ENCODE measurements at places on chromosomes 6 and 20.

DNA sequence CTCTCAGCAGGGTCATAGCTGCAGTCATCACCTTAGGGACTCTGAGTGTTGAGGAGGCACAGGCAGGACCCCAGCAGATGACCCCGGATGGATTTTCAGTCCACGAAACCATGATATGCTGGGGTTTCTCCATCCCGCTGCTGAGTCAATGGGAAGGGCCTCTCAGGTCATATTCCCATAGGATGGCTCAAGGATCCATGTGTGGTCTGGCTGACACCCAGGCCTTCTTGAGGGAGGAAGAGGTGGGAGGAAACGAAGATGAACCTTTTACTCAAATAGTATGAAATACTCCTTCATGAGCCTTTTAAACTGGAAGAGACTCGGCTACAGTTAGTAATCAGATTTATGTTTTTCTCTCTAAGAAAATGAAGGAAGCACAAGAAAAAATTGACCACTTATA, 10.3 kb upstream of the RALY start:
- DNase-seq, result no peak

DNA sequence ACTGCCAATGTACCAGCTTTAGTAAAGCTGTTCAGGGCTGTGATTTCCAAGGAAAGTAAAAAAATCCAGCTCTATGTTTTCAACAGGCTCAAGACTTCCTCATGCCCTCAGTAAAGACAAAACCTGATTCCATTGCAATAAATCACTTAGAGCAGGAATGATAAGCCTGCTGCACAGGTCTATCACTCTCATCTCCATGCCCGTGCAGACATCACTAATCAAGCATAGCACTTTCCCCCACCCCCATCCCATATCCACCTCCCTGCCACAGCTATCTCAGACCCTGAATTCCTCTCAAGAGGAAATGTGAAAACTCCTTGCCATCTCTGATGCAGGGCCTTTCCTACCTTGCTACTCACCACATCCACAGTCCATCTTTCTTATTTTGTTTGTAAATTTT, 554.9 kb downstream of the MAFB start:
- DNase-seq, result no peak

- no peak for DNase-seq
Measured at GRCh38 chr6:32129297-32130088, 595 bp downstream of the FKBPL start.

DNA sequence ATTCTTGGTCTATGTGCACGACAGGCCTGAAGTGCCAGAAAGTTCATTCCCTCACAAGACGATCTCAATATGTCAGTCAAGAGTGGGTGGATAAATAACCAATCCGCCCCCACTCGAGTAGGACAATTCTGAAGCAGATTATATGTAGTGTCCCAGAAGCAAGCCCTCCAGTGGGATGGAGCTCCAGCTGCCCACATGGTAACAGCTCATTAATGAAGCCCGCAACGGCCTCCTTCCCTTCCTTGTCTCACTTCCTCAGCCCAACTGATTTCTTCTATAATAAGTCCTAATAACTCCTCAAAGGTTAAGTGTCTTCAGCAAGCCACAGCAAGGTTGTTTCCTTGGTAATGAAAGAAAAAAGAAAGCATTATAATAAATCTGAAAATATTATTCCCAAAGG, 82.1 kb upstream of the F13A1 start:
- DNase-seq, result no peak

GRCh38 chr6:2812695-2813094, 29.0 kb downstream of the SERPINB1 start:
- no peak for DNase-seq

DNA sequence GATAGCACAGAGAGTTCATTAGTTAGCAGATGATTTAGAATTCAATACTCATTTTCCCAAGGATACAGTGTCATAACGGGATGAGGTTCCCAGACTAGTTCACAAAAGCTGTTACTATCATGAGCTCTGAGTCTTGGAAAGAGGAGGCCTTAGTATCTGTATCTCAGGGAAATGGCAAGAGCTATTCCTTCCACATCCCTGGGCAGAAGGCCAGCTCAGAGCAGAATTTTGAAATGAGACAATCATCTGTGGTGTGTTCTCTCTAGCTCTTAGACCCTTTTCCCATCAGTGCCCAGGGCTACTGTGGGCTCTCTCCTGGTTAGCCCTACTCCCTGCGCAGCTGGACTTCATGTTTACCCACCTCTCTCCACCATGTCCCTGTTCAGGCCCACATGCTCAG, 64.5 kb downstream of the JAG1 start:
- no peak for DNase-seq

DNA sequence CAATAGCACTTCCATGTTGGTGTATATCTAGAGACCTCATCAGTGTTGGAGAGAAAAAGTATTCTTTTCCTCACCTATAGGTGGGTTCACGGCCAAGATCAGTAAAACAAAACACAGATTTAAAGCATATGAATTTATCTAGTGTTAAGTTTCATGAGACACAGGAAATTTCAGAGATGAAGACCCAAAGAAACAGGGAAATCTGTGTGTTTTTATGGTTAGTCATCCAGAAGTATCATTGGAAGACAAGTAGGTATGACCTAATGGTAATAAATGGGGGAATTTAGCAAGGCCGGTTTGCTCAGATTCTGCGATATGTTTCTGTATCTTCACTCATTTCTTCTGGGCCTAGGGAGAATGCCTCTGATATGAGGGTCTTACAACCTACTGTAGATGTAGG, 419.6 kb upstream of the MARCKS start:
- no peak for DNase-seq

DNA sequence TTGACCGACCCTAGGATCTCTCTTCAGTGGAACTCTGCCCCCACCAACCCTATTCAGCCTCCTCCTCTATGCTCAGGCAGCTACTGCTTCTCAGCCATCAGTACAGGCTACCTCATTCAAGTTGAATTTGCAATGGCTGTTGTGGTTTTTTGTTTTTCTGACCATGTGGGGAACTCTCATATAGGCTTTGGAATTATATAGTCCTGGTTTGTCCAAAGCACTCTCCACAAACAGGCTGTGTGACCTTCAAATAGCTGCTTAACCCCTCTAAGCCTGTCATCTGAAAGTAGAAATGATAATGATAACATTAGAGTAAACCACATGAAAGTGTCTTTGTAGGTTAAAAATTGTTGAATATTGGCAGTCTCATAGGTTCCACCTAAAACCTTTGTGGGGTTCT, 80.3 kb downstream of the UNC5CL start:
- DNase-seq, result no peak

- no peak for DNase-seq
Measured at GRCh38 chr6:170018422-170018935, 267.1 kb downstream of the ERMARD start.

DNA sequence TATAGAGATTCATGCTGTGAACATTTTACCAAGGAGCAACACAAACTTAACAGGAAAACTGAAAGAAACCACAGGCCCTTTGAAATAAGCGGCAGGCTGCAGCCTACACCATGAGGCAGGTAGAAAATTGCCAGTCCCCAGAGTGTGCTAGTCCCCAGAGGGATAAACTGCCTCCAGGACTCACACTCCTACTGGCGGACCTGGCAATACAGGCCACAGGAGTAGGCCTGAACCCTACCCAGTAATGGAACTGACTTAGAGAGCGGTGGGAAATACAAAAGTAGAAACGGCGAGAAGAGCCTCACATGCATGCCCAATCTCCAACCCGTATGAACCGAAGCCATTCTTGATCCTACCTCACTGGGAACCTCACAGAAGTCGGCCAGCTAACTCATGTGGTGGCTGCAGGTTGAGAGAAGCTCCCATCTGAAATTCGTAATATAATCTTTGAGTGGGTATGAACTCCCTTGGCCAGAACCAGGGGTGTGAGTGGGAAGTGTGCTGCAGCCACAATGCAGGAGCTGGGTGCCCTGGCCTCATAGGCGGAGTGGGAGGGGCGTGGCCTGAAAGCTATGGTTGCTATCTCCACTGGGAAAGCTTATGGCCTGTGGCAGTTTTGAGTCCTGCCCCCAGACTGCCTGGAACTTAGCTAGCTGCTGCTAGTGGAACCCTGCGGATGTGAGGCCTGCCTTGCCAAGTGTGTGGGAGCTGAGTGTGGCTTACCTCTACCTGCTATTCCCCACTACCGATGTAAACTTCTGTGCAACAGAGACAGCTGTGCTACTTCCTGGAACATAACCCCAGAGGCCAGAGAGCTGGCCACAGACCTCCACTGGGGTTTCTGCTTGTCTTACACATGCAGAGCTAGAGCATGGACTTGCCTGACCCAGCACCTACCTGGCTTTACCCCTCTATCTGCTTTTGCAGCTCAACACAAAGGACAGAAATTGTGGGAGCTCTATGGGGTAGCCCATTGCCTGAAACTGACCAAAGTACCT, 146.5 kb upstream of the COL21A1 start:
- DNase-seq, result no peak

DNA sequence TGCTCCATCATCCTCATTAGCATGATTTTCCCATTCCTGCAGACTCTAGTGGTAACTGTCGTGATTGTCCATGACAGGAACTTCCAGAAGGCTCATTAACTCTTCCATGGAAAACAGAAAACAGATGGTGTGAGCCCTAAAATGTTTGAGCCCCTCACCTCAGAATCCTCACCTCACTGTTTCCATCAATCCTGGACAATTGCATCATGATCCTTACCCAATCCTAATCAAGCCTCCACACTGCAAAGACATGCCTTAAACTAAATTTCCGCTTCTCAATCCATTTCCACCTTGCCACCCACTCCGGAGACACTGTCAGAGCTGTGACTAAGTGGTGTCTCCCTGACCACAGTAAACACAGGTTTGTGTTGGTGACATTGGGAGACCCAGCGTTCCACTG, 311.0 kb upstream of the JARID2 start:
- DNase-seq, result no peak
